ENCODE measurements at places on chromosomes 11 and 22.

DNA sequence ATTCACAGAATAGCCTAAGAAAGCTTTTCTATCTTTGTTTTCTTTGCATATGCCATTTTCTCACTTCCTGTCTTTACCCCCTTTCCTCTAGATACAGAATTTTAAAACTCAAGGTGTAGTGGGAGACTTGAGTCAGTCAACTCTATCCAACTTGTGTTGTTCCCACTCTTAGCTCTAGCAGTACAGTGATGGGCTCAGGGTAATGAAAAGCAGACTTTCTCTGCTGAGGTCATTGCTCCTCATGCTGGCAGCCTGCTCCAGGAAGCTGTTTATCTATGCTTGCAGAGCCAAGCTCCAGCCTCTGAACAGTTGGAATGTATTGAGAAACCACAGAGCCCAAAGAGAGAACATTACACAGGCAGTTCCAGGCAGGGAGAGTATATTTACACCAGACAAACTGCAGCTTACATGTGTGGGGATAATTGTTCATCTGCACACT, 68.1 kb downstream of the CSTPP1 start:
- DNase-seq, result no peak

DNA sequence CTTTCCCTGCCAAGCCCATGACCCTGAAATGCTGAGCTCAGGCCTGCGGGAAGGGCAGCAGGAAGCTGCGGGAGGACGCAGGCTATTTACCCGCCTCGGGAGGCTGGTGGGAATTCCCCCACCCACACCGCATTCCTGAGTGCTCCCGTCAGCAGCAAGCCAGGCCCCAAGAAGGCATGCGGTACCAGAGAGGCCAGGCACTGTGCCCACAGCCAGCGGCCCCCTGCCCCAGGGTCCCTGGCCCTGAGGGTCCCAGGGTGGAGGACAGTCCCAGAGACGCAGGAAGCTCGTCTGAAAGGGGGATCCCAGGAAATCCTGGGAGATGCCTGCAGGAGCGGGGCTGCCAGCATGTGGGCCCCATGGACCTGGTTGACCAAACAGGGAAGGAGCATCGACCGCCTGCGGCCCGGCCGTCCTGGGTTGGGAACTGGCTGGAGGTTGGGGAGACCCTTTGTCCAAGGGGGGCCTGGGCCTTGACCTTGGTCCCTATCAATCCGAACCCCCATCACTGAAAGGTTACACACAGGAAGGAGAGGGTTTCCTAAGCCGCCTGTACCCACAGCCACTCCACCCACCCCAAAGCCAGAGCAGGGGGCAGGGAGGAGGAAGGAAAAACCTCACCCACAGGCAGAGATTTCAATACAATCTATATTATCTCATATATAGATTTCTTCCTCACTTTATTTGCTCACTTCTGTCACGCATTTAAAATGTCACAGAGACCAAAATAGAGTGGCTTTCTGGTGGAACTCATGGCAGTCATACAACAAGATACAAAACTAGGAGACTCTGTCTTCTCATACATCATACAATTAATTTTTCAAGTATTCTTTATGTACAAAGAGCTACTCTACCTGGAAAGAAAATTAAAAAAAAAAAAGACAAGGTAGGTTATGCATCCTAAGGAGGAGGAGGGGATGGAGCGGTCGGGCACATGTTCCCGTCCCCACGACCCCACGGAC, 17.1 kb downstream of the MAFF start:
- peak; percentile 93 for DNase-seq

DNA sequence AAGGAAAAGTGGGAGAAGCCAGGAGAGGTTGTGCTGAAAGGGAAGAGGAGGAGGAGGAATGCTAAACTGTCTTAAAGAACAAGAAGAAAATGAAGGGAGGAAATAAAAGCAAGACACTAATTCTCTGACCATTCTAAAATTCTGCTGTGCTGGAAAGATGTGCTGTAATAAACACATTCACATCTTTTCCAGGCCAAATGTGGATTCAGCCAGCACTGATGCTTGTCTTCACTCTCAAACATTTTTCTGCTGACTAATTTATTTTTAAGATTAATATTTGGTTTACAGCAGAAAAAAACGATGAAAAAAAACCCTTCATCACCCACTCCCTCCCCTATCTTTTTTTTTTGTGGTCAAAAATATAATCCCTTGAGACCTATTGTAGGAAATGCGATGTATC, 223.6 kb downstream of the SWAP70 start:
- DNase-seq, result no peak

GRCh38 chr11:127274328-127274676, 273.7 kb upstream of the KIRREL3 start:
- no peak for DNase-seq

DNA sequence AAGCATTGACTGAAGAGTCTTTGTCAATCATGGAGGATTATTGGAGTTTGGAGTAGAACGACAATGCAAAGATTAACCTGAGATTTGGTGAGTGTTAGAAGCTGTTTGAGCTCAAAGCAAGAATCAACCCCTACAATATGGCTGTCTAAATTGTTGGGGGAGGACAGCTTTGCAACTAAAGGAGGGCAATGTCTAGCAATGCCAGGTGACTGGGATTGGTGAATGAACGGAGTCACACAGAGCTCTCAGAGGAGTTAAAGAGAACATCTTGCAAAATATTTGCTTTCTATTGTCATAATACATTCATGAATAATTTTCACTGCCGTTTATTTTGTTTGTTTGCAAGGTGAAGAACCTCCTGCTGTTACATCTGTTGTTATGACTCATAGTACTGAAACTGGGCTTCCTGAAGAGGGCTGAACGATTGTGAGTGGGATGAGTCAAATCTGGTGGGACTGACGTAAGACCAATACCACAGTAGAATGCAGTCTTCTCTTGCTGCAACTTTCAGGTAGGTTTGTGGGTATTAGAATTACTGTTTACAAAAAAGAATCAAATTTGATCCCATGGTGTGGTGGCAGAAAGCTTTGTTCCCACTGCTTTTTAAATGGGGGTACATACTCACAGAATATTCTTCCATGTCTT, 281.9 kb downstream of the CADM1 start:
- DNase-seq, result peak; percentile 84

DNA sequence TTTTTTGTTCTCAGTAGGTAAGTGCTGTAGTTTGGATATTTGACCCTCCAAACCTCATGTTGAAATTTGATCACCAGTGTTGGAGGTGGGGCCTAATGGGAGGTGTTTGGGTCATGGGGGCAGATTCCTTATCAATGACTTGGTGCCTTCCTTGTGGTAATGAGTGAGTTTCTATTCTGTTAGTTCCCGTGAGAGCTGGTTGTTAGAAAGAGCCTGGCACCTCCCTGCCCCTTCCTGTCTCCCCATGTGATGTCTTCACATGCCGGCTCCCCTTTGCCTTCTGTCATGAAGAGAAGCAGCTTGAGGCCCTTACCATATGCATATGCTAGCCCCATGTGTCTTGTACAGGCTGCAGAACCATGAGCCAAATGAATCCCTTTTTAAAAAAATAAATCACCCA, 138.3 kb downstream of the TMEM135 start:
- DNase-seq, result peak; percentile 68

DNA sequence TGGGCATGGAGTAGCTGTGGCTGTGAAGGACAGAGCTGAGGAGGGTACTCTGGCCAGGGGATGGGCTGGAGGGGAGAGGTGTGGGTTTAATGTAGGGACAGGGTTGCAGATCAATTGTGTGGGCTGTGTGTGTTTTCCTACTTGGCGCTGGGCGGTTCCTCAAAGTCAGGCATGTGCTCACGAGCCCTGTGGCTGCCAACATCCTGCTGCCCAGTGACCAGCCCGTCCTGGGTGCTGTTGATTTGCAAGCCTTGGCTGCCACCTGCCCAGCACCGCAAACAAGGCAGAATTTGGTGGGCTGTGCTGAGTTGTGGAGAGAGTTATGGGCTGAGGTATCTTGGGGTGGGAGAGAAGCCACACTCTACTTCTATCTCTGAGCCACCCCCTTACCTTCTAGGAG, 69.2 kb downstream of the SCN3B start:
- no peak for DNase-seq

DNA sequence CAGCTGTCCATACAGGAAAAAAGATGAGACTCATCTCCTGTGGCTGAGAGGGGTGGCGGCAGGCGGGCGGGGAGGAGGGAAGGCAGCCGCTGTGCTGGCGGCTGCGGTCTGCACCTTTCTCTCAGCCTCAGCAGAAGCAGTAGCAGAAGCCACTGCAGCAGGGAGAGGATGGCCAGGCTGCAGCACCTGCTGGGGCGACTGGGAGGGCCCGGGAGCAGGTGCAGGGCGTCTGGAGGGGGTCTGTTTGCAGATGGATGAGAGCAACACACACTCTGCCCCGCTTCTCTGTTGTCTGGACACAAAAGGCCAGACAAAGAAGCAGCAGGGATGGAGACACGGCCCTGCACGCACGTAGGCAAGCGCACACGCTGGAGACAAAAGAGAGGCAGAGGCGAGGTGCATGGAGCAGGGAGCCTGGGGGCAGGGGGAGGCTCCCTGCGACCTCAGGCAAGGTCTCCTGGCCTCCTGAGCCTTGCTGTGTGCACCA, 9.3 kb upstream of the MIAT start:
- DNase-seq, result peak; percentile 30

- DNase-seq, result no peak
Measured at GRCh38 chr11:63639199-63639832, 25.1 kb upstream of the PLAAT3 start.

GRCh38 chr11:103545551-103545950, 436.3 kb downstream of the DYNC2H1 start:
- no peak for DNase-seq

DNA sequence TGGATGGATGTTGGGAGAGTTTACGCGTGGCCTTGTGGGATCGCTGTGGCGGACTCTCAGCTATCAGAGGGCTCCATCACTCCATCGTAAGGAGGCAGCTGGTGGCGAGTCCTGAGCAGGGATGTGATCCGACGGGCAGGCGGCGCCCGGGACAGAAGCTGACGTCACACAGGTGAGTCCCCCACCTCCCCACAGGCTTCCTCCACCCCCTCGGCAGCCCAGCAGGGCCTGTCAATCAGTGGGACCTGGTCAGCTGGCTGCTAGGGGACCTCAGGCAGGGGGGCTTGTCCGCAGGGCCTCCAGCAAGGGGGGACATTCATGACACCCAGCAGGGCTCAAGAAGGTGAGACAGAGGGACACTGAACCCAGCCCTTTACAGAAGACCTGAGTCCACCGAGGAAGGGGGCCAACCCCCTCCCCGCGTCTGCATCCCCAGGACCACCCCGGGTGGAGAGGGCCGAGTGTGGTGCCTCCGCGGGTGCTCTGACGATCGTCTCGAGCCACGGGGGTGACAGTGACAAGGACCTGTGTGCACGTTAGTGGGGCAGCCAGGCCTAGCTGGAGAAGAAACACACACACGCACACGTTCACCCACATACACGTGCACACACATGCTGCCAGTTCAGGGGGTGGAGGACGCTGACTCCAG, 7.1 kb downstream of the HRAS start:
- no peak for DNase-seq

- peak; percentile 54 for DNase-seq
Measured at GRCh38 chr11:32071811-32072210, 19.1 kb upstream of the RCN1 start.

- DNase-seq, result no peak
Measured at GRCh38 chr11:109522116-109522755, 100.2 kb downstream of the C11orf87 start.

GRCh38 chr11:44939673-44940395, 10.8 kb downstream of the TP53I11 start:
- peak; percentile 82 for DNase-seq

DNA sequence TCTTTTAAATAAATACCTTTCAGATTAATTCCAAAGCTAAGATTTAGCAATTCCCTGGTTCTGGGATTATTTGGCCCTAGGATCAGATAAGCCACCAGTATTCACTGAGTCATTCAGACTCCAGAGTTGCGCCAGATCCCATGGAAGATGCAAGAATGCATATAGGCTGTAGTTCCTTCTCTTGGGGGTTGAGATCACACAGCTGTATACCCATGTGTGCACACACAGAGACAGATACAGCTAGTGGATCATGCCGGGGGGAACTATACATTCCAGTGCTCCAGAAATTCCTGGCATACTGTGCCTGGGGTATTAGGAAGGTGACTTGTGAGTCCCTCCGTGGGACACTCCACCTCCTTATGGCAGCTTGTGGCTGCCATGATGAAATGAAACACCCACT, 75.4 kb downstream of the ZBTB16 start:
- peak; percentile 68 for DNase-seq

GRCh38 chr11:3905080-3905953, 49.9 kb downstream of the STIM1 start:
- peak; percentile 34 for DNase-seq

GRCh38 chr11:93166862-93167261, 30.9 kb downstream of the SLC36A4 start:
- DNase-seq, result no peak

DNA sequence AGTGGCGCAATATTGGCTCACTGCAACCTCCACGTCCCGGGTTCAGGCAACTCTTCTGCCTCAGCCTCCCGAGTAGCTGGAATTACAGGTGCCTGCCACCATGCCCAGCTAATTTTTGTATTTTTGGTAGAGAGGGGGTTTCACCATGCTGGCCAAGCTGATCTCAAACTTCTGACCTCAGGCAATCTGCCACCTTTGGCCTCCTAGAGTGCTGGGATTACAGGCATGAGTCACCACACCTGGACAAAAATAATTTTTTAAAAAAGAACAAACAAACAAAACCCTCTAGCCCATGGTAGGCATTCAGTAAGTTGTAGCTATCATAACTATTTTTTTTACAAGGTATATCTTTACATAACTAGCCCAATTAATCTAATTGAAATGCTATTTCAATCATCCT, 73.9 kb upstream of the CAPRIN1 start:
- DNase-seq, result no peak

DNA sequence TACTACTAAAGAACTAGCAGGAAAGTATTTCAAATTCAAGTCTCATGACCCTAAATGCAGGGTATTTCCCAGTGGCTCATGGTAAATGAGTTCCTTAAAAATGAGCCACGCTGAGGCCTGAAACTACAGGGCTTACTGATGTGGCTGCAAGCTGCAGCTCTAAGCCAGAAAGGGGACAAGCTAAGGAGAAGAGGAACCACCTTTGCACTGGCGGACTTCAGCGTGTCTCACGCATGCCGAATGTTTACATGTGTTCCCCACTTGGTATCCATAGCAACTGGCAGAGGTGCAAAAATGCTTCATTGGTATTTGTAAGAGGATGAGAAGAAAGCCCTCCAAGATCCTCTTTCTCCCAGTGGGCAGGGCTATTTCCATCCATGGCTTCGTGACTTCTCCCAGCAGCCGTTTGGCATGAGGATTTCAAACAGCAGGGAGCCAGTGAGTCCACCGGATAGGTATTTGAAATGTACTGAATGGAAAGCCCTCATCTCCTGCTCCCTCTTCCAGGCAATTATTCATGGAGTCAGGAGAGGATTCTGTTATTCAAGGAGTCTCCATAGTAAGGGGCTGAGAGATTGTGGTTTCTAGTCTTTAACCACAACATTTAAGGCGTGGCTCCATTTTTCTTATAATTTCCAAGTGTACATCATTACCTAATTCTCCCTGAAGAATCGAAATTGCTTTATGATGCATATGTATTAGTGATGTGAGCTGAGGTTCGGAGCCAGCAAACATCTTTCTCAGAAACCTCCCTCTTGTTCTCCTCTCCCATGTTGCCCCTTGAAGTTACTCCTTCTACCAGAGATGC, 55.3 kb upstream of the CD44 start:
- DNase-seq, result peak; percentile 98

All from mesendoderm (in vitro differentiated cells).